ENCODE measurements at places on chromosomes 7 and 10.

- no peak for DNase-seq
Observed at GRCh38 chr10:18071591-18071990, 68.6 kb upstream of the CACNB2 start.

DNA sequence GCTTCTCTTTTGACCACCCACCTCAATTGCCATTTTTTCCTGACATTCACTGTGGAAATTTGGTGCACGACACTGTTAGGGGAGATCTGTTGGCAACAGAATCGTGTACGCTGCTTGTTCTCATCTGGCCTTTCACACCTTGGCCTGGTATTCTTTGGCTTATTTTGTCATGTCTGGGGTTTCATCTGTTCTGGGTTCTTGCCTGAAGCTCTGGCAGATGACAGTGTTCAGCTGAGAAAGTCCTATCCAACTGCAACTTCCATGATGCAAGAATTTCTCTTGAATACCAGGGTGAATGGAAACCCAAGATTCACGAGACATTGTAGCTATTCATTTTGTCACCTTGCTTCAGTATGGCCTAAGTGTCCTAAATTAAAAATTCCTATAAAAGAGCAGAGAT lies 82.6 kb upstream of the CELF2 start:
- DNase-seq: no peak

DNA sequence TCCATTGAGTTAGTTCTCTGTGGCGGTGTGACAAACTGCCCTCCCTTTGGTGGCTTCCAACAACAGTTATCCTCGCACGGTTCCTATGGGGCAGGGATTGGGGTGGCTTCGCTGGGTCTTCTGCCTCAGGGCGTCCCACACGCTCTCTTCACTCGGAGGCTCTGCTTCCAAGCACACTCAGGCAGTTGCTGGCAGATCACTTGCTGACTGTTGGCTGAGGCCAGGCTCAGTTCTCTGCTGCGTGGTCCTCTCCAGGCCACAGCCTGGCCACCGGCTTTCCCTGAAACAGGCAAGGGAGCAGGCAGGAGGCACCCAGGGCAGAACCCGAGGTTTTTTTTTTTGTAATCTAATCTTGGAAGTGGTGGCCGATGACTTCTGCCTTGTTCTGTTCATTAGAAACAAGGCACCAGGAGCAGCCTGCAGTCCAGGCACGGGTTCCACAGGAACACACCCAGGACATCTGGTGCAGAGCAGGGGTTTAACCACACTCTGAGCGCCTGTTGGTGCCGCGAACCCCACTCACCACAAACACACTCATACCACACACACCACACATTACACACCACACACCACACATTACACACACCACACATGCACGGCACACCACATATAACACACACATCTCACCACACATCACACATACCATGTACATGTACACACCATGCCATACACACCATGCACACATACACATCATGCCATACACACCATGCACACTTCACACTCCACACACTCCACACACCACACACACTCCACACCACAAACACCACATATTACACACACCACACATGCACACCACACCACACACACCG lies 112.2 kb downstream of the PTPN20 start:
- DNase-seq: no peak

DNA sequence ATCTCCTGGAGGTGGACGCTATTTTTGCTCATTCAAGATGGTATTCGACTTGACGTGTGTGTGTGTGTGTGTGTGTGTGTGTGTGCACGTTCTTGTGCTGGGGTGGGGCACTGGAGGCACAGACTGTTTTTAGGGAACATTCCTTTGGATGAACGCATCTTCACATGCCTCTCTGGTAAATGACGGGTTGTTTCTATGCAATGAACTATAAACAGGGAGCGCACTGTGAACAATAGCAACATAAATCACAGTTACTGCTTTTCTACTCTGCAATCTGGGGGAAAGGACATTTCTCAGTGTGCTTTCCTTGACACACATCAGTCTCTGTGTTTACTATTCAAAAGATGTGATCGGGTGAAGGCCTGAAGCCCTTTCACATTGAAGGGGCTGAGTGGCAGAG lies 120.1 kb upstream of the PITRM1 start:
- DNase-seq: no peak

DNA sequence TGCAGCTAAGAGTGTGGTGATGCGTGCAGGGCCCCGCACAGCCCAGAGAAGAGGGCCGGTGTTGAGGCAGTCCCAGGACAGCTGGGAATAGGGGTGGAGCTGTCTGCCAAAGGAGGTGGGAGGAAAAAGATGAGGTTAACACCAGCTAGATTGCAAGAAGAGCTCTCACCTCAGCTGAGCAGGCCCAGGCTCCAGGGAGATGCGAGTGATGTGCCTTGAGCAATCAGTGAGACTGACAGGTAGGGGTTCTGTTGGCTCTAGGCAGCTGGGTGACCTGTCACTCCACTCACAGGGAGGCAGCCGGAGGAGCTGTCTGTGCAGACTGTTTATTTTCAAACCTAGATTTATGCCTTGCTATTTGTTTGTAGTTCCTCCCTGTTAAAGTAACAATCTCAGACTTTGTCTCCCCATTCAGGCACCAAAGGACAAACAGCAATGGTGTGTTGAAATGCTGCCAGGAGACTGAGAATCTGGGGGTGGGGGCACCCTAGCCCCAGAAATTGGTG lies 205.1 kb upstream of the CXCL12 start:
- no peak for DNase-seq

DNA sequence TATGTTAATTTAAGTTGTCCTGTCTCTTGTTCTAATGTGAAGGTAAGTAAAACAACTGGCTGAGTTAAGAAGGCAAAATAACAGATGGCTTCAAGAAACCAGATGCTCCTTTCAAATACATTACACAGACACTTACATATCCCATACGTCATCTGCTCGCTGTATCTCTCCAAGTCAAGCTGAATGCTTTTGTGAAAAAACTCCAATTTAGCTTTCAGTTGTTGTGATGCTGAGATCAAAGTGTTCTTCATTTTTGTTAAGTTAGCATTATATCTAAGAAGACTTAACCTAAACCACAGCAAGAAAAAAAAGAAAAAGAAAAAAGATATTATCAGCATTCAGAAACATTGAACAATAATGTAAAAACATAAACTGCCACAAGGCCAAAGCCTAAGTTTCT lies 18.5 kb upstream of the ERLIN1 start:
- DNase-seq: no peak

GRCh38 chr10:11468126-11468742 lies 143.2 kb downstream of the USP6NL start:
- no peak for DNase-seq

- no peak for DNase-seq
Observed at GRCh38 chr10:77680811-77681210, 43.2 kb upstream of the KCNMA1 start.

DNA sequence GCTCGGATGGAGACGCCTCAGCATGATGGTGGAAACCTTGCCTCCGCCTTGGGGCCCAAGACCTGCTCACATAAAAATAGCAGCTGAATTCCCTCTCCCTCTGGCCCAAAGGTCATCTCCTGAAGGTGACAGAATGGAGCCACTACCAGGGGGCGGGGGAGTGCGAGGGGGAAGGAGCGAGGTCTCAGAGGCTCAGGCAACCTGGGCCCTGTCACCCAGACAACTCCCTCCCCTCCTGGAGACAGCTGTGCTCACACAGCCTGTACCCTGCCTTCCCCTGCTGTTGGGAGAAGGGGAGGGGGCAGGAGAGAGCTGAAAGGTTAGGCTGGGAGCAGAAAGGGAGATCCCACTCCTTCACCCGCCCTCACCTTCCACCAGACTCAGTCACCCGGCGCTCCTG lies 173.0 kb upstream of the RHEB start:
- no peak for DNase-seq

DNA sequence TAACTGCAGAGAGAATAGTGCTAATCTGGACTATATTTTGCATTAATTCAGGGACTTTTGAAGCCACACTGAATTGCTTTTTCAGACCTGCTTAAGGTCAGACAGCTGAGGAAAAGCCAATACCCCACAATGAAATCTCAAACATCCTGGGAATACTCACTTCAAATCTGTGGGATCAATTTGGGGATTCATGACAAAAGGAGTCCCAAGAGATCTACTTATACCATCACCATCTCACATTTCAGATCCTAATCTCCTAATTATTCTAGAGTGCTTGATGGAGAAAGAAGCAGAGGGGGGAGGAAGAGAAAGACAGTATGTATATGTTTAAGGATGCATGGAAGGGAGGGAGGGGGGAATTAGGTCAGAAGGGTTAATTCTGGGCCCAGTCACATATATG lies 202.2 kb downstream of the CACNA2D1 start:
- no peak for DNase-seq

DNA sequence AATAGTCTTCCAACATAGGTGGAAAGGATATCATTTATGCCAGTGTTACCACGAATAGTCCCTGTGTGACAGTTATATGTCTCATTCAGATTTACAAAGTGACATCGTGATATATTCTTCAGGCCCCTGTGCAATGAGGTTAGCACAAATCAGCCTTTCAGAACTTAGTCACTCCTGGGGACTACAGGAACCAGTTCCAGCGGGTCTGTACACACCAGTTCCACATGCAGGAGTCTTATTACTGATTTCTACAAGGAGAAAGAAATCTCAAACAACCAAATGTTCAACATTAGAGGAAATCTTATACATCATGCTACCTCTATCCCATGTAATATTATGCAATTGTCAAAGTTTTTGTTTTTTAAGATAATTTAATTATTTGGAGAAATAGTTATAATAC lies 4.4 kb upstream of the WDR91 start:
- DNase-seq: no peak

DNA sequence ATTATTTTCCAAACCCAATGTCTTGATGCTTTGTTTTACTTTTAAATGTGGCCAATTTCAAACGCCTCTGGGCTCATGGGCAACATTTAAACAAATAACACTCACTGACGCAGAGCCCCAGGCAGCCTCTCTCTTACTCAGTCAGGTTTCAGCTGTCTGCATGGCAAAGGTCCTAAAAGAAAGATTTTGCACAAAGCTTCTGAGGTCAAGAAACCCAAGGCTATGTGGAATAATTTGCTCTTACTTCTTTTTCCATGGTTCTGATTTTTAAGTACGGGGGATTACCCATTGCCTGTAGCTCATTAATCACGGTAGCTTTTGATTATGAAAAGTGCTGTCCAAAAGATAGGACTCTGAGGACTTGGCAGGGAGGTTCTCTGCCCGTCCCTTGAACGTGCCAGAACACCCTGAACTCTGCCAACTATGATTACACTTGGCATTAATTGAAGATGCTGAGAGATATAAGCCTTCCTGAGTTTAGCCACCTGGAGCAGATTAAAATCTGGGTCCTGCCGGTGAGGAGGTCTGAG lies 14.1 kb upstream of the MSRB2 start:
- no peak for DNase-seq

GRCh38 chr10:48634984-48635557 lies 30.2 kb upstream of the ARHGAP22 start:
- no peak for DNase-seq

DNA sequence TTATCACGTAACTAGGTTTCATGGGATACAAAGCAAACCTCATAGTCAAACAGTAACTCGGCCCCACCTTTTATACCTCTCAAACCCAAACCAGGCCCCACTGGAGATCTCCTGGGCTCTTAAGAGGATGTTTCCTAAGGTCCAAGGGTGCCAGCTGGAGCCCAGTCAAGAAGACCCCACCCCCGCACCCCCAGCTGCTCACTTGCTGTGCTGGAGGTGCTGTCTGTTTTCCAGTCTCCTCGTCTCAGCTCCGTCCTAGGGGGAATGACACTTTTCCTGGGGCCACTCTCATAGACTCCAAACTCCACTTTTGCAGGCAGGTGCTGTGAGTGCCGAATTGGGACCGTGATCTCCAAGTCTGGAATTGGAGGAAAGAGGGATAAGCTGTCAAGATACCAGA lies 22.7 kb upstream of the TM9SF3 start:
- no peak for DNase-seq

DNA sequence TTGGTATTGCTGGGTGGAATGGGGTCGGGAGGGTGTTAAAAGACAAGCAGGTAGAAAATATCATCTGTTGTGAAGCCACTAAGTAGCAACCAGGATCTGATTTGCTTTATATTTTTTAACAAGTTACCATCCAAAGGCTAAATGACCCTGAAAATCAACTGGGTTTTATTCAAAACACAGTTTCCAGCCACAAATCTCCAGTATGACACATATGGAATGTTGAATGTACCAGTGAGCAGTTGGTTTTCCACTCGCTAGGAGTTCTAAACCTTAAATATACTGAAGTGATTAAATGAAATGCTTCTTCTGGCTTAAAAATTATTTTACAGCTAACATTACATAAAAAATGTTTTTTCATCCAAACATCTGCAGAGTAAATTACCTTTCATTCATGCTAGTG lies 112.5 kb downstream of the PDE1C start:
- DNase-seq: no peak

GRCh38 chr10:21724687-21725367 lies 190.8 kb downstream of the MLLT10 start:
- no peak for DNase-seq

- no peak for DNase-seq
Observed at GRCh38 chr7:15720849-15721471, 34.5 kb upstream of the MEOX2 start.
